Stomach (tissue), 19 donors: ENCODE measurements at places on chromosomes 1 and 21.

DNA sequence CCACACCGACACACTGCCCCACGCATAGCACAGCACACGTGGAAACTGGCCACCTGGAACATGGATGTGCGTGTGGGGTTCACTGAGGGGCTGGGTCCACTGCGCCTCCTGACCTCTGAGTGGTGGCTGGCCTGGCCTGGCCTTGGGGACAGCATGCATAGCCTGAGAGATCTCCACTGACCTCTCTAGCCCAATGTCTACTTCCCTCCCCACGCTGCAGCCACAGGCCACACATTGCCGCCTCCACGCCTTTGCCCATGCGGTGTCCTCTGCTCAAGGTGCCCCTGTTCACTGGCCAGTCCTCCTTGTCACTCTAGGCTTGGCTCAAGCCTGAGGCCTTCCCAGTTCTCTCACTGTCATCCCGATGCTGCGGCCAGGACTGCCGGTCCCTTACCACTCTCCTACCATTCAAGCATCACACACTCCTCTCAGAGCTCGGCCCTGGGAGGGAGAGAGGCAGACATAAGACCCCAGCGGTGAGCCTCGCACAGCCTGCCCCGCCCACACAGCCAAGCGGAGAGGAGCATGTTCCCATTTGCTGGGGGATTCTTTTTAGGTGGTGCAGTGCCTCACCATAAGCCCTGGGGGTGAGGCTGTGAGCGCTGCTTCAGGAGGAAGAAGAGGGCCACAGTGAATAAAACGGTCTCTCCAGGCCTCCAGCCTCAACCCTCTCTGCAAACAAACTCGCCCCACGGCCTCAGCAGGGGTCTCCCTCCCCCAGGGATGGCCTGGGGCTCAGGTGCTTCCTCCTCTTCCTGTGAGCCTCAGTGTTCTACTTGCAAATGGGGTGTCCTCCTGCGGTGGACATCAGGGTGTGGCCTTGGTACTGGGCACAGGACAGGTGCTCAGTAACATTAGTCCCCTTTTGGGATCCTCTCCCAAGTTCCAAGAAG lies 80.8 kb downstream of the DMRTB1 start:
- DNase-seq, result no peak

DNA sequence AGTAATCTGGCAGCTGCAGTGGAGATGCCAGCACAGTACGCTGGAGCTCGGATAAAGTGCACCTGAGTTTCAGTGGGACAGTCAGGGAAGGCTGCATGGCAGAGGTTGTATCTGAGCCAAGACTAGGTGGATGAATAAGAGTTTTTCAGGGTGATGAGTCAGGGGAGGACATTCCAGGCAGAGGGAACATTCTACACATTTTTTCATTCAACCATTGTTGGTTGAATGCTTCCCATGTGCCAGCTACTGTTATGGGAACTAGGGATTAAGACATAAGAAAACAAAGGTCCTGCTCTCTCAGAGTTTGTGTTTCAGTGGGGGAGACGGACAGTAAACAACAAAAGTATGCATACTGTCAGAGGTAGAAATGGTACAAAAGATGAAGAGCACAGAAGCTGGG lies 5.2 kb downstream of the LEPR start:
- DNase-seq, result no peak

- DNase-seq, result no peak
Measured at GRCh38 chr1:208189183-208189582, 55.0 kb downstream of the PLXNA2 start.

DNA sequence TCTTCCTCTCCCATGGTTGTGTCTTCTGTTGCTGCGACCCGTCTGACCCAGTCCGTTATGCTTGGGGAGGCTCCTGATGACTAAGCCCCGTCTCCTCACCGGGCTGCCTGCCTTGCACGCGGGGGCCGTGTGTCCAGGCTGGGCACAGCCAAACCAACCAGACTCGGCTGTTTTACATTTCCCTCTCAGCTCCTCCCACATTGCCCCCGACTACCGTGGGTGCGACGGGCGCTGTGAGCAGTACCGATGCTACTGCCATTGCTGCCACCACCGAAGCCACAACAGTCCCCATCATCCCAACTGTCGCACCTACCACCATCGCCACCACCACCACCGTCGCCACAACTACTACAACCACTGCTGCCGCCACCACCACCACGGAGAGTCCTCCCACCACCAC lies 46.0 kb upstream of the CNTN2 start:
- no peak for DNase-seq

DNA sequence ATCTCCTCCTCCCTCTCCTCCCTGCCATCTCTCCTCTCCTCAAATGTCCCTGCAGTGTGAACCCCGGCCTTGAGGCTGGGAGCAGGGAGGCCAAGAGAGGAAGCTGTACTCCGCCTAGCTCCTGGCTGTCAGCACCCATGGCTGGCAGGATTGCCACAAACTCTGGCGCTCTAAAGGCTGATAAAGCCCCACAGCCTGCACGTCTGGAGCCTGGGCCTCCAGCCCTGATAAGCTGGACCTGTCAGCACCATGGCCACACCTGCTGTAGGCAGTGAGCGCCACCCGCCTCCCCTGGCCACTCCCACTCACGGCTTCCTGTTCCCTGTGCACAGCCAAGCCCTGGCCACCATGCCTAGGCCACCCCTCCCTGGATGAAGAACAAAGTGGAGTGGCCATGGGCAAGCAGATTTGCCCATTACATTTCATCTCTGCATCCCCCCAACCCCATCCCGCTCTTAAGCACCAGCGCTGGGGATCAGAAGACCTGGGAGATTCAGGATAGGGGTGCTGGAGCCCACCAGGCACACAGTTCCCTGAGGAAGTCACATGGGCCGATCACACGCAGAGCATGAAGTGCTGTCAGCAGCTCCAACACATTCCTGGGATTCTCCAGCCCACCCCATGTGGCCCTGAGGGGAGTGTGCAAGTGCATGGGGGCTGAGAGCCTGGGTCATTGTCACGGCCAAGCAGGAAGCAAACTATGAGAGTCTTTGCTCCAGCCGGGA lies 24.2 kb upstream of the NPPB start:
- DNase-seq, result peak; percentile 93

- peak; percentile 48 for DNase-seq
Measured at GRCh38 chr1:2312515-2313301, 78.6 kb downstream of the MORN1 start.

- DNase-seq, result peak; percentile 51
Measured at GRCh38 chr1:235502601-235503402, 1.4 kb downstream of the B3GALNT2 start.
